ENCODE measurements at places on chromosomes 7 and 10.

DNA sequence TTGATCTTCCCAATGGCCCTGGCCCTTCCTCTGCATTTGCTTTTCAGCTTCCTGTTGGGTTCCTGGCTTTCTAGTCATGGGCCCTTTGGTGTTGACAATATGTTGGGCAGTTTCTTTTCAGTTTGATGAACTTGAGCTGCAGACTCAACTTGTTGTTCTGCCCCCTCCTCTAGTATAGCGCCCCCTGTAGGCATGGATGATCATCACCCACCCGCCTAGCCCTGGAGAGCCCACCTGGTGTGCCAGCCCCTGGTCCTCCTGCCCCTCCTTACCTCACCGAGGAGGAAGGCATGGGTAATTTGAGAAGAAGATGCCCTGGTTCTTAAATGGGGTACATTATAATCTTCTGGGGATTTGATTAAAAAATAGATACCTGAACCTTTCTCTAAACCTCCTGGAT, 271.2 kb downstream of the SNX10 start:
- no peak for DNase-seq

- peak; percentile 91 for DNase-seq
Measured at GRCh38 chr10:102729029-102730026, 14.4 kb upstream of the WBP1L start.

DNA sequence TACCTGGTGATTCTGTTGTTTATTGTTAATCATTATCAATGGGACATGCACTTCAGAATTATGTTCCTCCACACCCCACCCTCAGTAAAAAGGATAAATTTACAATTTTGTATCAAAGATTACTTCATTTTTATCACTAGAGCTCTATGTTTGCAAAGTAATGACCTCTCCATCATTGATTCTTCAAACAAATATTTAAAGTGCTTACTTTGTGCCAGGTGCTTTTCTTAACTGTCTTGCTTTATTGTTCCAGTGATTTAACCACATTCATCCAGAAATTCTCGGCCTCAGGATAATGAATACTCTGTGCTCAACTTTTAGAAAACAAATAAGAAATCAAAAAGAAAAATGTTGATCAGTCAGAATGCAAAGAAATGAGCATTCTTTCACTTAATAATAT, 144.9 kb upstream of the FOXP2 start:
- no peak for DNase-seq

- DNase-seq, result no peak
Measured at GRCh38 chr10:119383174-119383856, 159.2 kb downstream of the RGS10 start.

DNA sequence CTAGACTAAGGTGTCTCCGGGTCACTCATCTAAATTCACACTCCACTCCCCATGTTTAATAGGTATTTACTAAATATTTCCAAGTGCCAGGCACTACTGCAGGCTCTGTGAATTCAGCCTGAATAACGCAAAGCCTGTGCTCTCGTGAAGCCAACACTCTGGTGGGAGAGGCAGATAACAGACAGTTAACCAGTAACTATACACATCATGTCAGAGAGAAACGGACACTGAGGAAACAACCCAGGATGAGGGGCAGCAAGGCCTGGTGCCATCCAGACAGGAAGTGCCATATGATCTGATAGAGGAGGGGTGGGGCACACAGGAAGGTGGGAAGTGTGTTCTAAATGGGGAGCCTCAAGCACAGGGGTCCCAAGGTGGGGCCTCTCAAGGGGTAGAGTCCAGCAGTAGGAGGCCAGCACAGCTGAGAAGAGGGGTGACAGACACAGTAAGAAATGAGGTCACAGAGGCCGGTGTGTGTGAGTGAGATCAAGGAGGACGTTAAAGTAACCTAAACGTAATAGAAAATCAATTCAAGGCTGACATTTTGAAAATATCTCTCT, 85.3 kb downstream of the LARP4B start:
- DNase-seq, result no peak

- no peak for DNase-seq
Measured at GRCh38 chr7:112897839-112898431, 107.7 kb upstream of the TMEM168 start.

DNA sequence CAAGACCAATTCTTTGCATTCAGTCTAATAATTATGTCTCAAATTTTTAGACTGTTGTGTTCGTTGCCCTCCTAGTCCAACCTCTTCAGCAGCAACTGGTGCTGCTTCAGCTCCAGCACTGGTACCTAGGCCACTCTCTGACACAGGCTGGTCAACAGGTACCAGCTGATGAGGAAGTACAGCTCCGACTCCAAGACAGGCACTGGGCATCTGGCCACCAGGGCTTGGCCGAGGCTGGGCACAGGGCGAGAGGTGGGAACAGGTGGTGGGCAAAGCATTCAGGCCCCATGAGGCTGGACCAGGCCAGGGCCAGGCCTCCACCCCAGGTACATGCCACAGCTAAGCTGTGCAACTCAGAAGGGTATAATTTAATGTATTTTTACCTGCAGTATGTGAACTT, 151.5 kb upstream of the AGR3 start:
- no peak for DNase-seq

DNA sequence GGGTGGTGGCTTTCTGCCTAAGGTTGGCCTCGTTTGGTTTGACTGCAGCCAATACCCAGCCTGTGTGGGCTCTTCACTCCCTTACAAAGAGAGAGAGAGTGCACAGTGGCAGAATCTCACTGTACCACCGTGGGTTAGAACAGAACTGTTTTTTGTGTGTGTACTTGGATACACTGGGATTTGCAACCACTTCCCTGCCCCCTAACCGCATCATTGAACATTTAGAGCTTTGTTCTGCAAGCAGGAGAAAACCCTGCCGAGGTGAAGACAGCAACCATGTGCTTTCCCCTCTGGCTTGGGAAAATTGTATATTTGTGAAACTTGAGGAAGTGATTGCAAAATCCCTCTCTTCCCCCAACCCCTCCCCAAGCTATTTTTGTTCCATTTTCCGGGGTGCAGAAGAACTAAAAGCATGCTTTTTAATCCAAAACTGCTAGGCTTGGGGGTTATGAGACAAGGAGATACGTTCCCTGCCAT, 201.2 kb downstream of the TCF7L2 start:
- DNase-seq, result no peak

DNA sequence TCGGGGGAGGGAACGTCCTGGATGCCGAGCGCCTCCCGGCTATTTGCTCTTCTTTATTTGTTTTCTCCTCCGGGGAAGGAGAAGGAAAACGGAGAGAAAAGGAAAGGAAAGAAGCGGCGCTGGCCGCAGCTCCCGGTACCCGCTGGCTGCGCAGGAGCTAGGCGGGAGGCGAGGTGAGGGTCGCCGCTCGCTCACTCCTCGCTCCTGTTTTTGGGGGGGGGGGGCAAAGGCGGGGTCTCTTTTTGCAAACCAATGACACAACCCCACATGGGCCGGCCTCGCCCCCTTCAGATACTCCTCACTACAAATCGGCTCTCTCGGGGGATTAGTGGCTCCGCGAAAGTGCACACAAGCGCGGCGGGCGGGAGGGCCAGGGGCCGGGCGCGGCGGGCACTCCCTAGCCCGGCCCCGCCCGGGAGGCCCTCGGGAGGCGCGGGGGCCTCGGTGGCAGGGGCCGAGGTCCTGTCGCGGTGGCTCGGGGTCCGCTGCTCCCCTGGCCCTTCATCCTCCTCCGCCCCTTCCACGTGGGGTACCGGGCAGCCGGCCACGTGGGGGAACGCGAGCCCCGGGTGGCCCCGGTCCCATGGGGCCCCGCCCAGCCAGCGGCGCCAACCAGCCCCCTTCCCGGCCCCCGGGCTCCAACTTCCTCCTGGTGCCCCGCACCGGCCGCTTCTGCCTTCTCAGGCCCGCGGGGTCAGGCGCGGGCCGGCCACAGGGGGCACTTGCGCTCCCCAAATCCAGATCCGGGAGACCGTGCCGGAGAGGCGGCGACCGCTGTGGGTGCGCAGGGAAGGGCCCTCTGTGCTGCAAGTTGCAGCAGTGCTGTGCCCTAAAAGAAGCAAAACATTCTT, 718 bp upstream of the CTBP2 start:
- DNase-seq, result peak; percentile 91

DNA sequence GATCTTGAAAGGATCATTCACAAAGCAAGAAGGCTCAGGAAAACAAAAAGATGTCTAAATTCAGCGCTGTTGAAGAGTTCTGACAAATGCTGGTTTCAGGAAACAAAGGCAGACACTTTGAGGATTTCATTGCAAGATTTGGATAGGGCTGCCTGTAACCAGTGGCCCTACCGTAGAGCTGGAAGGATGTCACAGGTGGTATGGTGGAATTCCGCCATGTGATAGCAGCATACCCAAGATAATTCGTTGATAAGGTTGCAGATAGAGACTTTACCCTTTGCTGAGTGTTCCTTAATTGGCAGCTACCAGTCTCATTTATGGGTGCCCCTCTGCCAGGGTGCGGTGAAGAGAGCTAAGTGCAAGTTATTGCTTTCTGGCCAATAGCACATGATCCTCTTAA, 100.1 kb downstream of the WDR11 start:
- DNase-seq, result no peak

GRCh38 chr10:52740913-52741675, 31.5 kb downstream of the MBL2 start:
- no peak for DNase-seq

GRCh38 chr7:71019706-71020105, 112.2 kb upstream of the GALNT17 start:
- peak; percentile 56 for DNase-seq

- no peak for DNase-seq
Measured at GRCh38 chr10:67785098-67785497, 52.9 kb downstream of the DNAJC12 start.

- DNase-seq, result no peak
Measured at GRCh38 chr7:117929237-117929636, 56.0 kb upstream of the CTTNBP2 start.

DNA sequence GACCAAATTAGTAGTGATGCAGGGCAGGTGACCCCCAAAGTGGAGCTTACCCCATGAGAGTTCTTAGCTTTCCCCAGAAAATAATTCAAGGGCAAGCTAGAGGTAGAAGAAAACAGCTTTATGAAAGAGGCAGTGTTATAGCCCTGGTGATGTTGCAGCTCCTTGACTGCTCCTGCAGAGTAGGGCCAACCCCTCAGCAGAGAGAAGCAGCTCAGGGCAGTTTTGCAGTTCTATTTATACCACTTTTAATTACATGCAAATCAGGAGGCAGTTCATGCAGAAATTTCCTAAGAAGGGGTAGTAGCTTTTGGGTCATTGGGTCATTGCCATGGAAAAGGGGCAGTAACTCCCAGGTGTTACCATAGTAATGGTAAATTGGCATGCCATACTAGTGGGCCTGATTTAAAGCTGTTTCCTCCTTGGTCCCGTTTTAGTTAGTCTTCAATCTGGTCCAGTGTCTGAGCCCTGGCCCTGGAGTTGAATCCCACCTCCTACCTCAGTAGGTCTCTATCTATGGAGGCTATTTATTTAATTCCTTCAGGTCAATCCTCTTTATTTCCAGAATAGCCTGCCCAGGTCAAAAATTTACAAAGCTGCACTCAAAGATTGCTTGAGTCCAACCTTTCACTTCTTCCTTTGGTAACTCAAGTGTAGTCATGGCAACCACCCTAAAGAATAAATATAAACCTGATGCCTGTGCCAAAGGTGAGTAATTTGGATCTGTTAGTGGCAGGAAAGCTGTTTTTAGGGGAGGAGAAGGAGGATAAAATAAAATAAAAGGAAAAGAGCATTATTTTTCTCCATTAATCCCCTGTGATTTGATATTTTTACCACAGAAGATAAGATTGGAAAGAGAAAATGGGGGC, 29.5 kb downstream of the PLXDC2 start:
- no peak for DNase-seq

- DNase-seq, result no peak
Measured at GRCh38 chr7:117165656-117166055, 157.2 kb downstream of the WNT2 start.

DNA sequence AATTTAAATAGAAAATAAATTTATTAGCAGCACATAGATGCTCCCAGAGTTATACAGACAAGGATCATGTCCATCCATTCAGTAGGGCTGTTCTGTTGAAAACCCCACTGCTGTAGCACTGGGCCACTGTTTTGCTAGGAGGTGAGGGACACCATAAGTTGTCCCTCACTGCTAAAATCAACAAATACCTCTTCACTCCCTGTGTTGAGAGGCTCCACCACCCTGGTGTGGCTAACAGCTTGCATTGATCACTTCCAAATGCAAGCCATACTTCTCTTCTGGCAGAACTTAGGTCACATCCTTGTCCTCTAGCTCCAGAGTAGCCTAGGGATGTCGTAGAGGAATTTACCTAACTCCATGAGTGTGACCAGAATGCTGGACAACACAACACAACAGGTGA, 55.4 kb downstream of the MDFIC start:
- DNase-seq, result no peak

- DNase-seq, result no peak
Measured at GRCh38 chr10:119153661-119154060, 11.9 kb downstream of the SFXN4 start.

GRCh38 chr10:86288695-86289576, 77.7 kb downstream of the GRID1 start:
- DNase-seq, result peak; percentile 6

GRCh38 chr7:117412390-117412789, 14.9 kb downstream of the ASZ1 start:
- no peak for DNase-seq

- no peak for DNase-seq
Measured at GRCh38 chr10:48701941-48702340, 17.3 kb downstream of the WDFY4 start.

DNA sequence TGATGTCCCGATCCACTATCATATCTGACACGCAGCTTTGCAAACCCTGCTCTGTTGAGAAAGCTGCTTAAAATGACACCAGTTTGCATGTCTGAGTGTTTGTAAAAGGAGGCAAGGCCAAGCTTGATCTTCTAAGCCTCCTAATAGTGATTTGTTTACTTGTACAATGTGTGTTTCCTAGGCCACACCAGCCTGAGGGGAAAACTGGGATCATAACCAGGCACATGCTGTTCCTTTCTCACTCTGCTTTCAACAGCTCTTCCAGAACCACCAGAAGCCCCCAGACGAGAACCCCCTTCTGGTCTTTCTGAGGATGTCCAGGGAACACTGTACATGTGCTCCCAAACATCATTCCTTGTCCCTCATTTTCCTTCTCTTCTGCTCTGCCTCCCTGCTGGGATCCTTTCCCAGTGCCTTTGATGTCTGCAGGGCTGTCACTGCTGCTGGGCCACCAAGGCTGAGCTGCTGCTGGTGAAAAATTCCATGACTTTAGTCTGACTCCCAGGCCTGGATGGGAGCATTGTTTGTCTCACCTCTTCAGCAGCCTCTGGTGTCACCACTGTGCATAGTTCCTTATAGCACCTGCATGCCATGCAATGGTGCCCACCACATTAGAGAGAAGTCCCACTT, 4.0 kb upstream of the LGI1 start:
- DNase-seq, result no peak

GRCh38 chr7:3027005-3027845, 16.4 kb downstream of the CARD11 start:
- no peak for DNase-seq

DNA sequence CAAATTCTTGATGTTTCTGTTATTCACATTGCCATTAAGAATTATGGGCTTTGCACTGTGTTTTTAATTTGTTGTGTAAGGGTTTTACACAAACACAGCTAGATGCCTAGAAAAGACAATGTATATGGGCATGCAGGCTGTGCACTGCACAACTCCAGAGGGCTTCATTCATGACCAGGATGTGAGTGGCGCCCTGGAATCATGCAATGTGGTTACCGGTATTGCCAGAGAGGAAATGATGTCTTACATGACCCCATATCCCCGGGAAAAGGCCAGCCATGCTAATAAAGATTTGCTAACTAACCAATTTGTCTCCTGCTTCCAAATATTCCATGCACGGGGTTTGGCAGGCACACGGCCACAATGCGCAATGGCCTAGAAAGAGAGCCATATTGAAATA, 16.9 kb downstream of the KCNMA1 start:
- DNase-seq, result no peak

GRCh38 chr7:45035893-45036292, 35.9 kb downstream of the CCM2 start:
- no peak for DNase-seq
